Heart right ventricle (tissue), 16 donors: ENCODE measurements at places on chromosomes 6 and 20. TPM values are rescaled to one million over a fixed set of nuclear protein-coding genes. Genes with fewer than 3 reads are reported as not detected.

DNA sequence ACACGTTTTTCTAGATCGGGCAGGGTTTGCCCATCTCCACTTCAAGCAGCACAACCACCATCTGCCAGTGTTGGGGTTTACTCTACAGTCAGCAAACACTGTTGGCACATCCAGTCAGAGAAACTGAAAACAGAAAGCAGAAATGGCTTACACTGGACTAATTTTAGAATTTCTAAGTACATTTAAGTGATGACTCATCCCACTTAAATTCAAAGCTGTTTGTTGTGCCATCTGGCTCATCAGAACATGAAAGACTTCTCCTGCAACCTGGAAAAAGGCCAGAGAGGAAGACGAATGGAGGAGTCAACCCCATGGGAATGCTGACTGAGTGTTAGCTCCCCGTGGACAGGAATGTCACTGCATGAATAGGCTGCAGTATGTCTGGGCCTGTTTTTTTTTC, 21.8 kb downstream of the FAM209B start:
- no peak for DNase-seq

- no peak for DNase-seq
These were observed 269.9 kb downstream of the BCKDHB start for GRCh38 chr6:80376411-80376810.

GRCh38 chr6:108227290-108227689, 33.5 kb downstream of the SNX3 start:
- DNase-seq, result no peak

DNA sequence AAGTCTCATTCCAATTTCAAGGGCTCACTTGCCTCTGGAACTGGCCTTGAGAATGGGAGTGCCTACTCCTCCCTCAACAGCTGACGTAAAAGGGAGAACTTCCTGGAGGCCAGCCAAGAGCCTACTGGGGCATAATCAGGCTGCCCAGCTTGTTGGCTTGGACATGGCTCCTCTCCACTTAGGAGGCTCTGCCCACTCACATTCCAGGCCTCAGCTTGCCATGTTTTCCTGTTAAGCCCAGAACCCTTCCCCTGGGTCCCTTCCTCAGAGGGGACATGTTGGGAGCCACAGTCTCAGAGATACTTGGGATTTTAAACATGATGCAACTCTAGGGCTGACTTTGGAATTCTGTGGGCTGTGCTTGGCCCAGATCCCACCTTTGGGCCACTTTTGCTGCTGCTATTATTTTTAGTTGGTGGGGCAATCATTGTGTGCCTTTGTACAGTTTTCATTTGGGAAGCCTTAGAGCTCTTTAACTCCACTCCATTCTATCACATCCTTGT, 31.5 kb upstream of the ADTRP start:
- DNase-seq, result peak; percentile 59

DNA sequence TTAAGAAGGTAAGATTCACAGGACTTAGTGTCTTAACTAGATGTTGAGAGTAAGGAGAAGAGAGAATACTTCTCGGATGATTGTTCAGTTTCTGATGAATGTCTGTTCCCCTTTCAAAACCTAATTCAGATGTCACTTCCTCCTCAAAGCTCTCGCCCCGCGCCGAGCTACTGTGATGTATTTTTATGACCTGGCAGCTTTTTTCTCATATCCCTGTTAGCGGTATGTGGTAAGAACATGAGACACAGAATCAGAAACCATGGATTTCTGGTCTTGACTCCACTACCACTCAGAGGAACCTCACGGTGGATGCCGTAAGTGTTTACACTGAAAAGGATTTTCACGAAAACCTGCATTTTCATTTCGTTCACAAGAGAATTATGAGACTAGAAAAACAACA, 48.4 kb downstream of the CEP43 start:
- no peak for DNase-seq

FAM162B gene
- polyA plus RNA-seq, result 7.5 TPM

- no peak for DNase-seq
These were observed 381.8 kb downstream of the CENPW start for GRCh38 chr6:126721581-126722160.

DNA sequence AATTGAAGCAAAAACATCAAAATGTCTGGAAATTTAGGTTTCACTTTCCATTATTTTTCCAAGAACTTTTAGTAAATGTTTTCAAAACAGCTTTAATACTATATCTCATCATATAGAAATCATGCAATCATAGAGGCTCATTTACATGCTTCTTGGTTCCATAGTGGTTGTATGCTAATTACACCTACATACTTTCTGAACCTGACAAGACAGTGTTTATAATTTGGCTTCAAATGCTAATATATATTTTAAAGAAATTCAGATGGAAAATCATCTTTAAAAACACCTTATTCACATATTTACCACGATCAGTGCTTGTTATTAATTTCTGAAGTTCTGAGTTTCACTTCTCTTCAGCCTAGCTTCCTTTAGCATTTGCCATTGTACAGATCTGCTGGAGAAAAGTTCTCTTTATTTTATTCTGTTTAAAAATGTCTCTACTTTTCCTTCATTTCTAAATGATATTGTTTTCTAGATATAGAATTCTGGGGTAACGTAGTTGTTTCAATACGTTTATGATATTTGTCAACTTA, 89.9 kb downstream of the PLCB1 start:
- DNase-seq, result no peak

DNA sequence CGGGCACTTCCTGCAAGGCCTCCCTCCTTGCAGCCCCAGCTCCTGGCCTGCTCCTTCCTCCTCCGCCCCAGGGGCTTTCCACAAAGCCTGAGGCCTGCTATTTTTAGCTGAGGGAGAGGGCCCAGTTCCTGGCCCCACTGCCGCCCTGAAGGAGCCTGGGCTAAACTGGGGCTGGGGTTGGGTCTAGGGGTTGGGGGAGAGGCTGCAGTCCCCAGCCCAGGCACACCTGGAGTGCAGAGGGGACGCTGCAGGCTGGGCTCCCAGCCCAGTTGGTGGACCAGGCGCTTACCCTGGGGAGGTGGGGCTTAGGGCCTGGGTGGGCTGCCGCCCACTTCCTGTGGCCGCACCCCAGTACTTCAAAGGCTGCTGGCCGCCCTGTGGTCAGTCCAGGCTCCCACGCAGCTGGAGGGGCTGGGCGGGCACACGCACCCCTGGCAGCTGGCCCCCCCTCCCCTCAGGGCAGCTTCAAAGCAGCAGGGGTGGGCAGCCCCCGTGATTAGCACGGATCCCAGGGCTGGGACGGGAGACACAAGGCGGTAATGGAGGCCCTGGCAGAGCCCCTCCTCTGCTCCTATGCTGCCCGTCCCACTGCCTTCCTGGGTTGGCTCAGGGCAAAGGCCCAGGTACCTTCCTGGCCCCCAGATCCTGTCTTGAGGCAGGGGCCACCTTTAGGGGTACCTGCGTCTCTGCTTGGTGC, 7.1 kb upstream of the ABHD16B start:
- DNase-seq, result peak; percentile 66

JPH2 gene
- 61.9 TPM for polyA plus RNA-seq
